Activated T-cell treated with anti-CD3 and anti-CD28 coated beads, Interleukin-2, amount 50 U/mL, for 24 hours (primary cell): ENCODE measurements at places on chromosomes 11 and 22.

GRCh38 chr22:22171357-22172218 lies 73.0 kb upstream of the VPREB1 start:
- H3K27me3 ChIP-seq, result peaks cover 8% of the 10 kb centered on the region
- H3K36me3 ChIP-seq, result no peaks in the 10 kb centered on the region
- peaks cover 22% of the 10 kb centered on the region for H3K4me1 ChIP-seq
- no peak for DNase-seq
- H3K27ac ChIP-seq, result no peak overlapping the region

GRCh38 chr11:17543574-17544180 lies 539 bp downstream of the USH1C start:
- DNase-seq, result no peak
- peaks cover 43% of the 10 kb centered on the region for H3K27me3 ChIP-seq
- H3K27ac ChIP-seq, result no peak overlapping the region
- H3K4me1 ChIP-seq, result peaks cover 1% of the 10 kb centered on the region
- H3K4me3 ChIP-seq, result no peak overlapping the region

GRCh38 chr22:33020721-33021120 lies 37.5 kb downstream of the SYN3 start:
- peaks cover 17% of the 10 kb centered on the region for H3K27me3 ChIP-seq
- H3K4me3 ChIP-seq, result no peak overlapping the region
- H3K27ac ChIP-seq, result no peak overlapping the region
- H3K36me3 ChIP-seq, result no peaks in the 10 kb centered on the region

DNA sequence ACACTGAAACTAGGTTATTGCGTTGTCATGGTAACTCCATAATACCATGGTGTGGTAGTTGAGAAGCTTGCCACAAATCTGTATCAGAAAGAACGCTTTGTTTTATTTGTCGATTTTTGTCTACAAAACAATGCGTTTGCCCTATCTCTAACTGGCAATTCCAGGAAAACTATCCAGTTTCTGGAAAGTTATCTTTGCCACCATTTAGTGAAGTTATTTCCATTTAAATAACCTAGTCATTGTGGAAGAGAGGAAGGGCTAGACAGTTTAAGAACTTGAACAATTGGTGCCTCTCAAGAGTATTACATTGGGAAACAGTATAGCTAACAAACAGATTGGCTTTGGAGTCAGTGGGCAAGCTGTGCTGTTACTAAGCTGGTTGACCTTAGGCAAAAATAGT lies 7.9 kb downstream of the HSD17B12 start:
- H3K36me3 ChIP-seq, result peaks cover 48% of the 10 kb centered on the region
- H3K27me3 ChIP-seq, result no peaks in the 10 kb centered on the region
- H3K4me3 ChIP-seq, result no peak overlapping the region
- no peak for DNase-seq

DNA sequence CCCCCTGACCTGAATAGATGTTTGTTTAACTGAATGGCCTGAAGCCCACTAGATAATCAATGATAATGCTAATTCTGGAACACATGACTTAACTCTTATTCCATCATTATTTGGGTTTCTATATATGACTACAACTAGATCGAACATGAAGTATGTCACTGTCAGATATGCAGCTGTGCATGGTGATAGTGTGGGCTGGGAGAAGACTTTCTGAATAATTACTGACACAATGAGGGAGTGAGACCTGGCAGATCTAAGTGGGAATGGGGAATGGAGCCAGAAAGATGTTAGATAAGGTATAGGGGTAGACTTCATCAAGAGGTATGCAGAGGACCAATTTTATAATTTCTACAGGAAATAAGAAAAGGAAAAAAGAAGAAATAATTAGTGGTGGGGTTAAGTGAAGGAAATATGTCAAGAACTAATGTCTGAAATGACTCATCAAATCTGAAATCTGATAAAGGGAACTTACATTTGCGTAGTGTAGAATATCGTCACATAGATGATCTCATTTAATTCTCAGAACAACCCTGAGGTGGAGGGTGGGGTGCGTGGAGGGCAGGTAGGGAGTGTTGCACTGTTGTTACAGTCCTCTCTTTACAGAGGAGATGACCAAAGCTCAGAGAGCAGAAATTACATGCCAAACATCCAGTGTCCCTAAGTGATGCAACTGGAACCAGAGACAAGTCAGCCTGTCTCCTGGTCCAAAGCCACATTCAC lies 68.2 kb upstream of the EED start:
- peak overlapping the region; percentile 95 for H3K27ac ChIP-seq
- peak overlapping the region; percentile 24 for H3K4me3 ChIP-seq
- H3K4me1 ChIP-seq, result peaks cover 42% of the 10 kb centered on the region
- peaks cover 2% of the 10 kb centered on the region for H3K36me3 ChIP-seq
- peak; percentile 61 for DNase-seq

DNA sequence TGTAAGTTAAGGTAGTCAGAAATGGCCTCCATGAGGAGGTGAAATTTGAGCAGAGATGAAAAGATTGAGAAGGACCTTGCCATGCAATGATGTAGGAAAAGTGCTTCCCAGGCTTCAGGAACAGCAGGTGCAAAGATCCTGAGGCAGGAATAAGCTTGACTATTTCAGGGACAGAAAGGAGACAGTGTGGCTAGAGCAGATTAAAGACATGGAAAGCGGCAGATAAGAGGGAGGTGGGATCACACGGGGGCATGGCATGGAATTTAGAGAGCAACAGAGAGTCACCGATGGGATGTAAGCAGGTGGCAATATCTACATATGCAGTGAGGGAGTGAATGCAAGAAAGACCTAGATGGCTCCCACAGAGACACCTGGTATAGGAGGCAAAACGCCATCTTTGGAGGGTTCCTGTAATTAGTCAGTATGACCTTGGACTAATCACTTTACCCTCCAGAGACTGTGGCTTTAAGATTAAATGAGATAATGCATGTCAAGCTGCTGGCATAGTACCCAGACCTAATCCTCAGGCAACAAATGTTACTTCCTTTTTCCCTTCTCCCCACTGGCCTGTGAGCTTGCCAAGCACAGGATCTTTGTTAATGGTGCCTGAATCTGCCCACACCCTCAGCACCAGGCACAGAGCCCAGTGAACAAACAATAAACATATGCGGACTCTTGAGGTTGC lies 24.6 kb upstream of the ACER3 start:
- no peak overlapping the region for H3K27ac ChIP-seq
- H3K27me3 ChIP-seq, result peaks cover 16% of the 10 kb centered on the region
- no peak overlapping the region for H3K4me3 ChIP-seq
- H3K36me3 ChIP-seq, result no peaks in the 10 kb centered on the region
- no peak for DNase-seq

DNA sequence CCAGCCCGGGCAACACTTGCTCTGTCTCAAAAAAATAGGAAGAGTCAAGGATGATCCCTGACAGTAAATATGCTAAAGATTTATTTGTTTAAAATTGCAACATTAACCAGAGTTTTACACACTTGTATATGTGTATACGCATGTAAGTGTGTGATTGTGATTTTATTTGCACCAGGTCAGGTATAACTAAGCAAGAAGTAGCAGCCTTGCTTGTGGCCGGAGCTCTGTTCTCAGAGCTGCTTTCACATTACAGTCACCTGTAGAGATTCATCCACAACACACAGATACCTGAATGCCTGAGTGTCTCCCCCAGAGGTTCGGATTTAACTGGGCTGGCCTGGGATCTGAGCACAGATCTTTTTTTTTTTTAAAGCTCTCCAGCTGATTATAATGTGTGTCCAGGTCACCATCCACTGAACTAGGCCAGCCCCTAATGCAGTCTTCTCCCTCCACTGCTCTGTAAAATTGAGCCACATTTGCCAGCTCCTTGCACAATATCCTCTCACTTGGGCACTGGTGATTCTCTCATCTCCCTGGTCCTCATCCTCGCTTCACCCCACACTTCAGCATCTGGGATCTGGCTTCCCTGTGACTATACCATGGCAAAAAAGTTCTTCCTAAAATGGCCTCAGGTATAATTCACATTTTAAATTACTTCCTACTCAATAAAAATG lies 48.3 kb downstream of the LIF start:
- H3K4me1 ChIP-seq, result peaks cover 46% of the 10 kb centered on the region
- no peak overlapping the region for H3K4me3 ChIP-seq
- H3K27me3 ChIP-seq, result no peaks in the 10 kb centered on the region

GRCh38 chr11:111635706-111636045 lies 33.4 kb downstream of the SIK2 start:
- no peak overlapping the region for H3K4me3 ChIP-seq
- DNase-seq, result no peak
- peaks cover 38% of the 10 kb centered on the region for H3K4me1 ChIP-seq
- H3K27me3 ChIP-seq, result no peaks in the 10 kb centered on the region
- H3K36me3 ChIP-seq, result peaks cover 15% of the 10 kb centered on the region

GRCh38 chr11:101346591-101346990 lies 217.0 kb upstream of the PGR start:
- H3K27ac ChIP-seq, result no peak overlapping the region
- DNase-seq, result no peak

DNA sequence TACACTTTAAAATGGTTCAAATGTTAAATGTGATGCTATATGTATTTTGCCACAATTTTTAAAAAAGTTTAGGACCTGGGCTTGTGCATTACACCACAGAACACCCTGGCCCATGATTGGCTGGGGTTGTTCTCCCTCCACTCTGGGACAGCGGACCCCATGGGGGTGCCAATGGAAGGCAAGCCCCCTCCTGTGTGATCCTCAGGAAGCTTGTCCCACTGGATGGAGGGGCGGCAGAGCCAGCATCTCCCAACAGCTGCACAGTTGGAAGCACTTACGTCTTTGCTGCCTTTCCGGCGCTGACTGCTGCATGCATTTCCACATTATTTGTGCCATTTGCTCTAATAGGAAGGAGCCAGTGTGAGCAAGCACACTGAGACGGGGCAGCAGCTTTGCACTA lies 196.5 kb downstream of the SHANK2 start:
- no peaks in the 10 kb centered on the region for H3K36me3 ChIP-seq
- peaks cover 13% of the 10 kb centered on the region for H3K27me3 ChIP-seq
- no peak overlapping the region for H3K4me3 ChIP-seq
- H3K27ac ChIP-seq, result no peak overlapping the region

DNA sequence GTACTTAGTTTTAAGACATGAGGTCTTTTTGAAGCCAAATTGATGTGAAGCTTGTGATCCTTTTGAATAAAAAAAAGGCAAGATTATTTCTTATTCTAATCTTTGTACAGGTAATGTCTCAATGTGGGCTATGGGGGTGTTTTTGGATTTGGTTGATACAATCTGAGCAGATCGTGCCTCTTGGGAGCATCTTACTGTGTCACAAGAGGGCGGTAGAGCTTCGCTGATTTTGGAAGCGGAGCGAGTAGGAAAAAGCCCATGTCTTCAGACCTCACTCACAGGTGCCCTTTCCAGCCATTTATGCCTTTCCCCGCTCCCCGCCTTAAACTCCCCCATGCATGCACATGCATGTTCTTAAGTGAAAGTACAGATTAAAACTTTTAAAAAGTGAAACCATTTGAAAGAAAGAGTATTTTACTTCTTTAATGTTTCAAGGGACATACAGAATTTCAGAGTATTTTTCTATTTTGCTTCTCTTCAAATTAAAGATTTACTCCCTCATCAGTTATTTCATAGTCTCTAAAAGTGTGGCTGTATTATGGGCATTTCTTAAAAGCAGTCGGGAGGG lies 18.8 kb downstream of the DDX25 start:
- peaks cover 22% of the 10 kb centered on the region for H3K27me3 ChIP-seq
- H3K36me3 ChIP-seq, result no peaks in the 10 kb centered on the region
- no peaks in the 10 kb centered on the region for H3K4me1 ChIP-seq
- H3K4me3 ChIP-seq, result no peak overlapping the region

GRCh38 chr11:98725471-98725870 lies 295.3 kb upstream of the CNTN5 start:
- H3K27ac ChIP-seq, result no peak overlapping the region
- no peak overlapping the region for H3K4me3 ChIP-seq
- no peaks in the 10 kb centered on the region for H3K4me1 ChIP-seq
- H3K36me3 ChIP-seq, result no peaks in the 10 kb centered on the region

- H3K27ac ChIP-seq, result peak overlapping the region; percentile 49
- H3K4me1 ChIP-seq, result peaks cover 11% of the 10 kb centered on the region
- no peaks in the 10 kb centered on the region for H3K36me3 ChIP-seq
- no peak overlapping the region for H3K4me3 ChIP-seq
These were observed 23.9 kb upstream of the RBFOX2 start for GRCh38 chr22:36052505-36052941.

- peaks cover 58% of the 10 kb centered on the region for H3K36me3 ChIP-seq
- no peak overlapping the region for H3K4me3 ChIP-seq
- no peaks in the 10 kb centered on the region for H3K27me3 ChIP-seq
These were observed 20.7 kb downstream of the CHID1 start for GRCh38 chr11:889687-890475.

- no peaks in the 10 kb centered on the region for H3K36me3 ChIP-seq
- no peak for DNase-seq
- no peak overlapping the region for H3K27ac ChIP-seq
- no peaks in the 10 kb centered on the region for H3K27me3 ChIP-seq
These were observed 36.9 kb upstream of the KLHL35 start for GRCh38 chr11:75469785-75470405.

GRCh38 chr11:57417056-57417455 lies 9.9 kb downstream of the SLC43A3 start:
- H3K36me3 ChIP-seq, result peaks cover 99% of the 10 kb centered on the region
- H3K27ac ChIP-seq, result peak overlapping the region; percentile 71
- DNase-seq, result no peak
- H3K4me3 ChIP-seq, result no peak overlapping the region

- peaks cover 92% of the 10 kb centered on the region for H3K4me1 ChIP-seq
- no peaks in the 10 kb centered on the region for H3K27me3 ChIP-seq
- DNase-seq, result no peak
These were observed 44.9 kb downstream of the CD82 start for GRCh38 chr11:44610186-44610955.

GRCh38 chr11:86606270-86606835 lies 66.1 kb downstream of the ME3 start:
- H3K4me1 ChIP-seq, result peaks cover 19% of the 10 kb centered on the region
- H3K27me3 ChIP-seq, result no peaks in the 10 kb centered on the region
- H3K4me3 ChIP-seq, result no peak overlapping the region

DNA sequence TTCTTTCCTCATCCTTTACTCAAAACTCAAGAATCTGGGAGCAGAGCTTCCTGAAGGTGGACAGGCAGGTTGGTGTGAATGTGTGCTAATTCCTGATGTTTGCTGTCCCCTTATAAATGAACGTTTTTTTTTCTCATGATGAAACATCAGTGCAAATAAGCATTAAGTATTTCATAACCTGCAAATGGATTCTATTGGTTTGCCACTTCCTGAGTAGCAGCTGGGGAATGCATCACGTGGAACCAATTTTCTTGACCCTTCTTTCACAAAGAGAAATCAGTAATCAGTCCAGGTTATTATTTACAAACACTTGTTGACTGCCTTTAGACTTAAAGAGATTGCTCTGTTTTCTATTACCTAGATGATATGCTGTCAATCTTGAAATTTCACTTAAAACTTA lies 40.1 kb upstream of the SCN3B start:
- H3K4me3 ChIP-seq, result no peak overlapping the region
- DNase-seq, result no peak
- no peaks in the 10 kb centered on the region for H3K36me3 ChIP-seq
- H3K27me3 ChIP-seq, result peaks cover 36% of the 10 kb centered on the region

- no peaks in the 10 kb centered on the region for H3K4me1 ChIP-seq
- H3K4me3 ChIP-seq, result no peak overlapping the region
- DNase-seq, result no peak
- H3K27me3 ChIP-seq, result peaks cover 22% of the 10 kb centered on the region
- no peaks in the 10 kb centered on the region for H3K36me3 ChIP-seq
- H3K27ac ChIP-seq, result no peak overlapping the region
These were observed 115.9 kb downstream of the CEP164 start for GRCh38 chr11:117443266-117444186.
